ENCODE measurements at places on chromosomes 3 and 15.

DNA sequence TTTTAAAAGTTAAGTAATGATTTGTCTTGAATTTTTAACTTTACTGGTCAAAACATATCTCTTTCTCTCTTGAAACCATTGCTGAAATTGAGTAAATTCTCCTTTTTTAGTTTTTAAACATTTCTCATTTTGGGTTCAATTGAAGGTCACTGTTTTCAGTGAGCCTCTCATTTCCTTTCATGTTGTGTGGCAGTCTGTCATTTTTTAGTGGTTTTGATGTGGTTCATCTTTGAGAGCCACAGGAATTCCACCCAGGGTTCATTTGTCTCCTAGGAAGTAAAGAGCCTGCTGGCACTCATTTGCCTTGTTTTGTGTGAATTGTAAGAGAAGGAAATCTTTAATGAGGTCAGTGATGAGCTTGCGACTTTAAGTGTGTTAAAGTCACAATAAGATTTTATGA is 10.4 kb downstream of the CLDN11 start:
- no peak for DNase-seq

DNA sequence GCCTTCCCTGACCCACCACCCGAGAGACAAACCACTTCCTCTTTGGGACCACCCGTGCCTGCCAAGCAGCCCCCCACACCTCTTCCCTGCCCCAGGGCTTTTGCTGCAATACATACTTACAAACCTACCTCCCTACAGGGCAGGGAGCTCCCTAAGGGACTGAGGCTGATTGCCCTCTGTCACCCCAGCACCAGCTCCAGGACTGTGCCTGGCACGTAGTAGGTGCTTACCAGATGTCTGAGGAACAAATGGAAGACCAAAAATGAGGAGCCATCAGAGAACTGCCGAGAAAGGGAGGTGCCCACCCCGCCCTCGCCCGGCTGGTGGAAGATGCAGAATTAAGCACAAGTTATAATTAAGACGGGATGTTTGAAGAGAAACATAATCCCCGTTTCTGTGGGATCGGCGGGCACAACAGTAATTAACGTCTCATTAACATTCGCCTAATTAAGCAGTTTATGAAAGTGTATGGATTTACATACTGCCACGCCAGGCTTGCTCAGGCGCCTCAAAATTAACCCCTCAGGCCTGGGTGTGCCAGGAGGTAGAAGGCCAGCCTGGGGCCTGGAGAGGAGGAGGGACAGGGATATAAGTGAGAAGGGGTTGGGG is 130.1 kb upstream of the LINGO1 start:
- DNase-seq = no peak

- no peak for DNase-seq
Measured at GRCh38 chr3:14143271-14144225, 18.7 kb downstream of the TMEM43 start.

DNA sequence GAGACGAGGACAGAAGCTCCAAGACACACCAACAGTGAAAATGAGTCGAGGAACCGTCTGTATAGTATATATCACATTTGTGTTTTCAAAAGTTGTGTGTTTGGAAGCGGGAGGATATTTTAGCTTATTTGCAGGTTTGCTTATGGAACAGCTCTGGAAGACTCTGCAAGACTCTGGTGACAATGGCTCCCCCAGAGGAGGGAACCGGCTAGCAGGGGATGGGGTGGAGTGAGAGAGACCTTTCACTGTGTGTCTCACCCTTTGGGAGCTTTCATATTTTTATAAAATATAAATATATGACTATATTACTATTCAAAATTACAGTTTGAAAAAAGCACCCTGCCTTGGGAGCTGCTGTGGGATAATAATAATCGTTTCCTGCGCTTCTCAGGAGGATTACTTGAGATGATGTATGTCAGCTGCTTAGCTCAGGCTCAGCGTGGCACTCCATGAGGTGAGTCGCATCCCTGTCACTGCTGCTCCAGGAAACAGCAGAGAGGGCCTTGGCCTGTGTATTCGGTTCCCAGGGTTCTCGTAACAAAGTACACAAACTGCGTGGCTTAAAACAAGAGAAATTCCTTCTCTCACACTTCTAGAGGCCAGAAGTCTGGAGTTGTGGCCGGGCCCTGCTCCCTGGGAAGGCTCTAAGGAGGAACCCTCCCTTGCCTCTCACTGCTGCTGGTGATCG is 183.9 kb downstream of the FAM43A start:
- no peak for DNase-seq

DNA sequence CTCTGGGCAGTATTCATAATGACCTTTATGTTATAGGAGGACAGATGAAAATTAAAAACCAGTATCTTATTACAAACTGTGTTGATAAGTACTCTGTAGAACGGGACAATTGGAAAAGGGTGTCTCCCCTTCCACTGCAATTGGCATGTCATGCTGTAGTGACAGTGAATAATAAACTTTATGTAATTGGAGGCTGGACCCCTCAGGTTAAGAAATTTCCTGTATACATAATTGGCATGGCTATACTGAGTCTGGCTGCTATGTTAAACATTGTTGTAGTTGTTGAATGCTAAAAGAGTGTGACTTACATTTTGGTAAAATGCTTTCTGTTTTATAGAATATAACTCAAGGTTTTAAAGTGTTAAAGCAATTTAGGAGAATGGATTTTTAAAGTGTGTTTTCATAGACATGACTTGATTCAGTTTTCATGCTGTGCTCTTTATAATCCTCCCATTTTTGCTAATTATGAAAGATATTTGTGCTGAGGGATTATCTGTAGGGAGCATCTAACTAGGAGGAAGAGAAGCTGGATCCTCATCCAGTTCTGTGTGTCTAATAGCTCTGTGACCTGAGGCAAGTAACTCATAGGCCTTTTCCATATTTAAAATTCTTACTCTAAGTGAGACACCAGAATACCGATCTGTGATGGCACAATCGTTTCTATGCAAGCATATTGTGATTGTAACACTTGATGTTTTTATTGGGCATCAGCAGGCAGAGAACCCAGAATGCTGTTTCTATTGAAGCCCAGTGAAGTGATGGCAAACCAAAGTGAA is 13.0 kb downstream of the KBTBD12 start:
- DNase-seq = no peak

GRCh38 chr3:40211579-40211978 is 97.9 kb upstream of the EIF1B start:
- DNase-seq = no peak

GRCh38 chr15:56934269-56934668 is 15.8 kb downstream of the TCF12 start:
- no peak for DNase-seq

- DNase-seq = no peak
Measured at GRCh38 chr3:155602307-155602706, 142.6 kb downstream of the PLCH1 start.

- no peak for DNase-seq
Measured at GRCh38 chr3:42194943-42195510, 71.0 kb downstream of the CCK start.

GRCh38 chr3:40340541-40341170 is 31.1 kb downstream of the EIF1B start:
- DNase-seq = no peak

DNA sequence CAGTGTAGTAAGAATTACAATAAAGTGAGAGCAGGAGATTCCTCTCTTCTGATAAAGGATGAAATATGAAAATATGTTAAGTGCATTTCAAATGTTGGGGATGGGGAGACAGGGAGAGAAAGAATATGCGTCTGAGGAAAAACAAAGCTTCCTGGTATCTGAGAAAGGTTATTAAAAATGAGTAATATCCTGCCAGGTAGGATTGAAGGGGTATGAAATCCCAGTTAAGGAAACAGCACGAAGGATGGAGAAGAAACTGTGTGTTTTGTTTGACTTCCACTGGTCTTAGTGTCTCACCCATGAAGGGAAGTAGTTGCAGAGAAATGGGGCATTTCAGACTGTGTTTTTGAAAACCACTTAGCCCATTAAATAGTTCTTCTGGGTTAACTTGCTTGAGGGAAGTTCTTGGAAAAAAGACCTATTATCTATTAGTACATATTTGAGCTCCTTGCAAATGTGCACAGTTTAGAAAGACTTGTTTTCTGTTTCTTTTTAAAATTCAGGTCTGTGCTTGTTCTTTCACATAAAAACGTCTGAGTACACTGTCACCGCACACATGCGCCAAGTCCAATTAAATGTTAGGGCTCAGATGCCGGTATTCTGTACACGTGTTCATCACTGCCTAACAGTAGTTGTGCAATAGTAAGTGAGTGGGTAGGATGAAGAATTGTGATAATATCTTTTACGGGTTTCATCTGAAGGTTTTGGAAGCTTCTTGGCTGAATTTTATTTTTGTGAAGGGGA is 196.1 kb upstream of the P2RY1 start:
- no peak for DNase-seq

DNA sequence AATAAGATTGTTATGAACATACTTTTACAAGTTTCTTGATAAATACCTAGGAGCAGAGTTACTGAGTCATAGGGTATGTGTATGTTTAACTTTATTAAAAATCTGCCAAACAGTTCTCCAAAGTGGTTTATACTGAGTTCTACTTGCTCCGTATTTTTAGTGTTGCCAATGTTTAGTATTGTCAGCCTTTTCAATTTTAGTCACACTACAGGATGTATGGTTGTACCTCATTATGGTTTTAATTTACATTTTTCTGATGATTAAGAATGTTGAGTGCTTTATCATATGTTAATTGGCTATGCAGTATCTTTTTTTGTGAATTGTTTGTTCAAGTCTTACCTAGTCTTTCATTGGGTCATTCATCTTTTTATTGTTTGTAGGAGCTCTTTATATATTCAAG is 4.3 kb downstream of the TMOD3 start:
- no peak for DNase-seq

DNA sequence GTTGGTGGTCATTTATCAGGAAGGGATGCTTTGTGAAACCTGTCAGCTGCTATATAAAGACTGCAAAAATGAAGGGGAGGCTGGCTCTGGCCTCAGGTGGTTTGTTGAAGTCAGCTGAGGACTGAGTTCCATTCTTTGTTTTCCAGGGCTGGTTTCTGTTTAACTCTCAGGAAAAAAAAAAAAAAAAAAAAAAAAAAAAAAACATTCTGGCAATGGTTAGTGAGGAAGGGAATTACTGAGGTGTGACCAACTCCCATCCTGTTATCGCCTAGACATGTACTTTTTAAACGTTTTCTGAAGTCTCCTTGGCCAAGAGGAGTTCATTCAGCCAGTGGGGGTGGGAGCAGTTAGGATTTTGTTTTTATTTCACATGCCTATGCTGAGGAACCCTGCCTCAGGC is 316.3 kb downstream of the OXSM start:
- DNase-seq = no peak

DNA sequence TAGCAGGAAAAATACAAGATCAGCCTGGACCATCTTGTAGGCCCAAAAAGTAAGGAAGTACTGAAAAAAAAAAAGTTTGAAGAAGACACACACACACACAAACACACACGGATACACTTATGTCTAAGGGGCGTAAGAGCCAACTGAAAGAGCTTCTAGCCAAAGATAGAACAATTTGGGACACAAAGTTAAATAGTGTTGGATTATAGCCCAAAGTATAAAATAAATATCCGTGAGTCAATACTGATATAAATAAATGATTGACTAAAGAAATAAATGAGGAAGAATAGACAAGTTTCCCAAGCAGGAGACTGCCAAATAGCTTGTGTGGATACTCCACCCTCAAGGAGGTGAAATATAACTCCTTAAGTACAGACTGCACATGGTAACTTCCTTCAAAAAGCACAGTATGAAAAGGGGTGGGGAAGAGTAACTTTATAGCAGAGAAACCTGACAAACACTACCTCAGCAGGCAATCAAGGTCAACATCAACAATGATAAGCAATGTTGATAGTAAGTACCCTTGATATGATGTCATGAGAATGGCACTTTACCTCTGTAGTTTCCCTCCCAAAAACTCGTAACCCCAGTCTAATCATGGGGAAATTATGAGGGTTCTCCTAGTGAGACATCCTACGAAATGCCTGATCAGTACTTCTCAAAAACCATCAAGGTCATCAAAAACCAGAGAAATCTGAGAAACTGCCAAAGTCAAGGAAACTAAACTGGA is 187.3 kb upstream of the ATP11B start:
- DNase-seq = no peak

DNA sequence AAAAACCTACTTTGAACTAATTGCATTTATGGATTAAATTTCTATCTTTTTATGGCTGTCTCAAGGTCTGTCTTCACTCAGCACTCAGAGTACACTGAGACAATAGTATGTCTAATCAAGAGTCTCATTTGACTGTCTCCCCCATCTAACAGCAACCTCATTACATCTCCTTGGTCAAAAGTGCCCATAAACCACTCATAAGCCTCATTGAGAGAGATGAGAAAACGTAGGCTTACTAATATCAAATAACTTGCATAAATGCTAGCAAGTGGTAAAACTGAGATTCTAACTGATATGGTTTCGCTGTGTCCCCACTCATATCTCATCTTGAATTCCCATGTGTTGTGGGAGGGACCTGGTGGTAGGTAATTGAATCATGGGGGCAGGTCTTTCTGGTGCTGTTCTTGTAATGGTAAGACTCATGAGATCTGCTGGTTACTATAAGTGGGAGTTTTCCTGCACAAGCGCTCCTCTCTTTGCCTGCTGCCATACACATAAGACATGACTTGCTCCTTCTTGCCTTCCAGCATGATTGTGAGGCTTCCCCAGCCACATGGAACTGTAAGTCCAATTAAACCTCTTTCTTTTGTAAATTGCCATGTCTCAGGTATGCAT is 113.9 kb downstream of the TFDP2 start:
- DNase-seq = no peak

DNA sequence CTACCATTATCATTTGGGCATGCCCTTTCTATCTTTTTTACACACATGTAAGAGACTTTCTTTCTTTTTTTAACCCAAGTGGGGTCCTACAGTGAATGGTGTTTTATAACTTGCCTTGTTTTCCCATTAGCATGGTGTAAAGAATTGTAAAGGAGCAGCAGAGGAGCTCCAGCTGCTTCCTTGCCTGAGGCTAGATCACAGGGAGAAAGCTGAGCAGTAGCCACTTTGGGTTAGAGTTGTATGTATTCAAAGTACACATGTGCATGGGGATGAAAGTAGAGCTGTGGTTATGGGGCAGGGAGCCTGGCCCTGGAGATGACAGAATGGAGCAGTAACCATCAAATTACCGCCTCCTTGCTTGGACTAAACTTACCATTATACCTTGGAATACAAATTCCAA is 231.1 kb upstream of the PDZRN3 start:
- no peak for DNase-seq

GRCh38 chr3:128998561-128998960 is 2.5 kb upstream of the EFCC1 start:
- no peak for DNase-seq

DNA sequence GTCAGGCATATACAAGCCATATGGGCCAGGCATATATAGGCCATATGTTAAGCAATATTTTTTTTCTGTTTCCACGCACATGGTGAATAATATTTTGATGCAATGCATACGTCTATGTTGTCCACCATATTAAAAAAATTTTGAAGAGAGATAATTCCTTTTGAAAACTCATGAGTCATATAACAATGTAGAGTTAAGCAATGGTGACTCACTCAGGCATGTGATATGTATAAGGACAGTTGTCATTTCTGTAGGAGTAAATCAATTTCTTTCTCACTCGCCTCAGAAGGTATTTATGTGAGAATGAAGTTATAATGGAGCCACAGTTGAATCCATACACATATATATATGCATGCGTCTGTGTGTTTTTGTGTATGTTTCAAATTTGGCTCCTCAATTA is 272.6 kb downstream of the EPHA3 start:
- DNase-seq = no peak

GRCh38 chr3:49025005-49025792 is 3.3 kb downstream of the NDUFAF3 start:
- no peak for DNase-seq

GRCh38 chr3:60192297-60193114 is 1058.7 kb downstream of the FHIT start:
- DNase-seq = no peak
